ENCODE measurements at places on chromosomes 7 and 10.

GRCh38 chr7:3087243-3087755 is 43.6 kb upstream of the CARD11 start:
- no peak for DNase-seq

- DNase-seq = peak; percentile 63
Measured at GRCh38 chr7:108261560-108262255, 131.5 kb upstream of the LAMB4 start.

- no peak for DNase-seq
Measured at GRCh38 chr7:15215616-15216015, 313.1 kb upstream of the DGKB start.

DNA sequence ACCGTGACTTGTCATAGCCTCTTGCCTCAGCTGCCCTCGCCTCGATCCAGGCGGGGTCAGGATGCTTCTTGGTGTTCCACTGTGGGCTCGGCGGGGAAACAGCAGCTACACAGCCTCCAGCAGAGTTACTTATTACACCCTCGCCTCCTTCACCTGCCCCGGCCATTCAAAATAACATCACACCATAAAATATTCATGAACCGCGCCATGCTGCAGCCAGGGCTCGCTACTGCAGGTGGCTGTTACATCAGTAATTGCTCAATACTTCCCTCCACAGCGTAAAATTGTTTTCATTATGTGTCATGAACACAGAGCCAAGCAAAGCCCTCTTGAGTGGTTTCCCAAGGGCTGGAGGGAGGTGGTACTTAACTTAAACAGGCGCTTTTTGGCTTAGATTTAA is 241.5 kb upstream of the SP8 start:
- peak; percentile 44 for DNase-seq

- peak; percentile 83 for DNase-seq
Measured at GRCh38 chr10:131900350-131901152, at the start of gene PPP2R2D. TSS of gene PPP2R2D (plus strand) at chr10:131901008. CDS start at chr10:131901149, 141 bp downstream.

DNA sequence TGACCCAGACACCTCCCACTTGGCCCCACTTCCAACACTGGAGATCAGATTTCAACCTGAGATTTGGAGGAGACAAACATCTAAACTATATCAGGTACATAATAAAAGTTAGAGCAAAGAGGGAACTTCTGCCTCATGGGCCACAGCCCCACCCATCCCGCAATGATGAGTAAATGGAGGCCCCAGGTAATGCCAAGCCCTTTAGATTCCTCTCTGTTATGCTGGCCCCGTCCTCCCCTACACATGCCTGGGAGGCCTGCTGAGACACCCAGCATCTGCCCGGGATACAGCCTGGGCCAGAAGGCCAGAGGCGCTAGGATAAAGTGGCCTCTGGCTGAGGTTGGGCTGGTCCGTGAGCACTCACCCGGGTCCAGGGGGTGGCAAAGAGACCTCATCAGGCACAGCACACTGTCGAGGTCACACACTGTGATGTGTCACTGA is 185.5 kb upstream of the SH2B2 start:
- DNase-seq = no peak

DNA sequence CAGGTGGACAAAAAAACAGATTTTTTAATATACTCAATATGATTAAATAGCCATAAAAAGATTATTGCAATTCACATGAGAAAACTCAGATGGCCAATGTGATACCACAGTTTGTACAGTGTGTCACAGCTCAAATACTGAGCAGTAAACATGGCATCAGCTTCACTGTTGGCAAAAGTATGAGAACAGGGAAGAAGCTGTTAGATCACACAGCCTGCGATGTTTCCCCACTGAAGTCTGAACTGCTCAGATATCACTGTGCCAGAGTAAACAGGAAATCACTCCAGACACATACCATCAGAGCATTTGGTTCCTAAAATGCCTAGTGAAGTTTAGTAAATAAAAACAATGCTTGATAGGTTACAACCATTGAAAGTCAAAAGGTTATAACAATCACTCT is 347.8 kb downstream of the ETV1 start:
- no peak for DNase-seq

DNA sequence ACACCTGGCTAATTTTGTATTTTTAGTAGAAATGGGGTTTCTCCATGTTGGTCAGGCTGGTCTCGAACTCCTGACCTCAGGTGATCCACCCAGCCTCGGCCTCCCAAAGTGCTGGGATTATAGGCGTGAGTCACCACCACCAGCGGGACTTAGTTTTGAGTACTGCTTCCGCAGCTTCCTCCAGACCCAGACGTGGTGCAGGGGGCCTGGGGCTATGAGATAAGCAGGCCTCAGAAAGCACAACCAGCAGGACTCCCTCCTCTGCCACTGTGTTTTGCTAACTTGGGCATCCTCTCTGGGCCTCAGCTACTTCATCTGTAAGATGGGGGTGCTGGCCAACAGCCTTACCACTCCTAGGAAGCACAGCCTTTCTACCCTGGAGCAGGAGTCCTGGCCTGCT is 37.8 kb downstream of the GOLGA7B start:
- DNase-seq = no peak

- DNase-seq = no peak
Measured at GRCh38 chr10:58019863-58020537, 247.7 kb downstream of the IPMK start.

GRCh38 chr7:17408245-17408903 is 109.9 kb downstream of the AHR start:
- DNase-seq = no peak

GRCh38 chr7:128846781-128847444 is 15.7 kb upstream of the ATP6V1F start:
- no peak for DNase-seq

DNA sequence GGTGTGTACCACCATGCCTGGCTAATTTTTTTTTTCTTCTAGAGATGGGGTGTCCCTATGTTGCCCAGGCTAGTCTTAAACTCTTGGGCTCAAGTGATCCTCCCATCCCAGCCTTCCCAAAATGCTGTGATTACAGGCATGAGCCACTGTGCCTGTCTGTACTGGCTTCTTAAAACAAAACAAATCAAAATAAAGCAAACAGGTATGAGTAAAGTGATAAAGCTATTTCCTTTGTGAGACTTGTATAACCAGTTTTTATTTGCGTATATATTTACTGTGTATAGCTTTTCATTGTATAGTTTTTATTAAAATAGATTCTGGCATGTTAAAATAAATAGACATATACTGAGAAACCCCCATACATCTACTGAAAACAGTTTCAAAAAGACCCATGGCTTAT is 14.3 kb downstream of the LCOR start:
- no peak for DNase-seq

GRCh38 chr7:102942868-102943267 is 30.1 kb downstream of the LRRC17 start:
- DNase-seq = no peak

- no peak for DNase-seq
Measured at GRCh38 chr10:115861455-115861854, 411.6 kb downstream of the GFRA1 start.

DNA sequence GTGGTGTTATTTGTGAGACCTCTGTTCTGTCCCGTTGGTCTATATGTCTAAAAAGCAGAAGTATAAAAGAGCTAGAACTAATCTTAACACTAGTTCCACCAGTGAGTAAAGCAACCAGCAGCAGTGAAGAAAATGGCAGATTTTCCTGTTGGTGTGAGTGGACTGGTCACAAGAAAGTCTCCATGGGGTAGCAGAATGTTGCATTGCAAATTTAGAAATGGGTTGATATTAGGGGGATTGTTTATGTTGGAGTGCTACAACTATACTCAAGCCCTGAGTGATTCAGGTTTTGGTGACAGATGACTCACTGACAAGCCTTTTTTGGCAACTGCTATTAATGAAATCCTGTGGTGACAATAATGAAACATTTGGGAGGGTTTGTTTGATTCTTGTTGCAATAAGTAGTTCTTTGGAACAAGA is 5.6 kb downstream of the AVL9 start:
- DNase-seq = no peak

GRCh38 chr7:25260862-25261494 is 32.7 kb upstream of the NPVF start:
- no peak for DNase-seq

DNA sequence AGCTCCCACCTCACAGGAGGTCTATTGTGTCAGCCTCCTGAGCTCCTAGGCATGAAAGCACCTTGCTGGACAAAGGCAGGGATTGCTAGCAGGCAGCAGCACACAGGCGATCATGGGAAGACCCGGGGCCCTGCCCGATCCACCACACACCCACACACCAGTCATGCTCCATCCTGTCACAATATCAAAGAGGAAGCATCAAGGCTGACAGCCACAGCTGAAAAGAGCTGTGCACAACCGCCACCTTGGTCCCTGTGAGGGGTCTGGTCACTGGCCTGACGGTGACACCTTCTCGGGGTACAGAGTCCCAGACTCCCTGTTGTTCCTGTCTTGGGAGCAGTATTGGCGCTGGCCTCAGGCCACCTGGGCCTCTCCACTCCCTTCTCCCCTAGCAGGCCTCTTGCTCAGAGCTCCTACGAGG is 89.7 kb upstream of the RET start:
- DNase-seq = no peak

- peak; percentile 39 for DNase-seq
Measured at GRCh38 chr7:138784692-138785091, 13.1 kb upstream of the TMEM213 start.

DNA sequence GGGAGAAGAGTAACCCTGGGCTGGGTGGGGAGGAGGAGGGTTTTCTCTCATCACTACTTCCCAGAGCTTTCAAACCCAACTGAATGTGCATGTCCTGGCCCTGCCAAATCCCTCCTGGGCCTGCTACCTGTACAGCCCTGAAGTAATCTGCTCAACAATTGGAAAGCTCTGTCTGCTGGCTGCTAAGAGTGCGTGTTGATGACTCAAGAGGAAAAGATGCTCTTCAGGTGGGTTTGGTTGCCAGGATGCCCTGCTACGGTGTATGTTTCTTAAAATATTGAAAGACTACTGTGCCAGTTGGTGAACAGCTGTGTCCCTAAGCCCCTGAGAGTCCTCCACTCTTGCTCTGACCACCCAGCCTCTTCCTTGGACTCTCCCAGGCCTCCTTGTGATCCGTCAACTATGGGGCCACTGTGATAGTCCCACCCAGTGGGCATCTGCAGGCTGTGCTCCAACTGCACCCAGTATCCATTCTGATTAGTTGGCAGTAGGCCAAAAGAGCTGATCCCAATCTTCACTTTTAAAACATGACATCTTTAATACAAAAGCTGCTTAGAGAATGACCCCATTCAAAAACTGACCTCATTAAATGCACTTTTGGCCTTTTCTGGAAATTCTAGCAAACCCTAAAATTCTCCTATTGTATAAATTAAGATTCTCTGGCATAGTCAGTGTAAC is 85.6 kb downstream of the AOAH start:
- DNase-seq = no peak

- peak; percentile 37 for DNase-seq
Measured at GRCh38 chr10:69901022-69901421, 99.3 kb downstream of the COL13A1 start.

DNA sequence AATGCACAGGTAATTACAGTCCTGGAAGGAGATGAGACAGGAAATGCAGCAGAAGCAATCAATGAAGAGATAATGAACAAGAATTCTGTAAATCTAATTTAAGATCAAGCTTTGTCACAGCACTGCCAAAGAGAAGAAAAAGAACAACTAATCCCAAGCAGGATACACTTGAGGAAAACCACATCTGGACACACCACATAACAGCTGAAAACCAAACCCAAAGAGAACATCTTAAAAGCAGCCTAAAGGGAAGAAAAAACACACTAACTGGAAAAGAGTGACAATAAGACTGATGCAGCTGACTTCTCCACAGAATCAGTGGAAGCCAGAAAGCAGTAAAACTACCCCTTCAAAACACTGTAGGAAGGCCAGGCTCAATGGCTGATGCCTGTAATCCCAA is 10.2 kb downstream of the CYTH3 start:
- DNase-seq = no peak

DNA sequence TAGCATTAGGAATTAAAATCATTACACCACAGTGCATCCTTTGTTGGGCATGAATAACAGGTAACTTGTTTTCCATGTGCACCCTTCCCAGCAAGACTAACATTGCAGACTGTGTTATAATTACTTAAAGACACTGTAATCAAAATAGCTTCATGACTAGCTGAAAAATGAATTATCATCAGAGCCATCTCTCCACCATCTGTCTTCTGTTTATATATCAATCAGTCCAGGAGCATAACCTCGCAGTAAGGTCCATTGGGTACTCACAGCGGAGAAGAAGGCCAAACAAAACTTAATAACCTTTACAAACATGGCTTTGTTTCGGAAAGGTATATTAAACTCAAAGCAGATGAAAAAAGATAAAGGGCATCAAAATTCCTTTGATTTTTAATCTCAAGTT is 90.6 kb downstream of the ODAD2 start:
- no peak for DNase-seq

GRCh38 chr7:664997-665735 is 61.3 kb upstream of the DNAAF5 start:
- DNase-seq = no peak

GRCh38 chr7:47443049-47443448 is 138.9 kb downstream of the TNS3 start:
- DNase-seq = no peak

DNA sequence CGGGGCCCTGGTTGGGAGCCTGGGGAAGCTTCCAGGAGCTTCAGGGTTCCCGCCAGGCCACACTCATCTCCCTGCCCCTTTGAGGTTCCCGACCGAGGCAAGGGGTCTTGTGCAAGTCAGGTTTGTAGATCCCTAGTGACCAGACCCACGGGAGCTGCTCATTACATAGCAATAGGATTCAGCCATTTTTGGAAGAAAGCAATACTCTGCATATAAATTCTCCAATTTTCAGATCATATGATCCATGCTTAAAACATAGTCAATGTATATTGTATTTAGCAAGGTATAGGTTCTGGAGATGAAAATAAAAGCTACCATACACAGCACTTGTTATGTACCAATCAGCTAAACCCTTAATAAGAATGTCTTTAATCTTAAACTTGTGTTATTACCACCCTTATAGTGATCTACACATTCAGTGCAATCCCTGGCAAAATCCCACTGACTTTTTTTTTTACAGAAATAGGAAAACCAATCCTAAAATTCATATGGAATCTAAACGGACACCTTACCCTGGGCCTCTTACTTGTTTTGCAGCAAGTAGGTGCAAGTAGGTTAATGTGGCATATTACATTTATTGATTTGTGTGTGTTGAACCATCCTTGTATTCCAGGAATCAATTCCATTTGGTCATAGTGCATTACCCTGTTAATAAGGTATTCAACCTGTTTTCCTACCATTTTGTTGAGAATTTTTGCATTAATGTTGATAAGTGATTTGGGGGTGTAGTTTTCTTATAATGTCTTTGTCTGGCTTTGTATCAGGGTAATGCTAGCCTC is 13.8 kb upstream of the FKBP9 start:
- DNase-seq = no peak

DNA sequence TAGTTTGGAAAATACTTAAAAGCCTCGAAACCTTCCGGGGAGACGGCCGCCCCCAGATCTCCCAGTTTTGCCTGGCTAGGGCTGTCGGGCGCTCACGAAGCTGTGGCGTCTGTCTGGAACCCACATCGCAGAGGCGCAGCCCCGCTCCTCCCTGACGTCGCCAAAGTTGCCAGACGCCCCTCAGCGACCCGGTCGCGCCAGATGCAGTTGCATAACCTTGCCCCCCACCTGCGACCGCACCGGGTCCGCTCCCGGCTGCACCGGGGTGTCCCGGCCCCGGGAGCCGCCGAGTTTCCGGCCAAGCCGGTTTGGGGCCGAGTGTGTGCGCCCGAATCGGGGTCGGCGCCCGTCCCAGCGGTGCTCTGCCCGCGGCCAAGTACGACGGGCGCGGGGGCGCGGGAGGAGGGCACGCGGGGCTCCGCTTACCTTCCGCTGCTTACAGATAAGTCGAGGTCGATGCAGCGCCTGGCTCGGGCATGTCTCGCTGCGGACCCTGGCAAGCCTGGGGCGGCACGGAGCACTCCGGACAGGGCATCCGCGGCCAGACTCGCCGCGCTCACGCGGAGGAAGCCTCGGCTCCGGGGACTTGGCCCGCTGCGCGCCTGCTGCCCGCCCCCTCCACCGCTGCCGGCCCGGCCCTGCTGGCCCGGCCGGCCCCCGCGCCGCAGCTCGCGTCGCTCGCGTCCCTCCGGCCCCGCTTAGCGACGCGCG is 665 bp downstream of the INSYN2A start:
- DNase-seq = no peak

Measured in NCI-H187 (cell line).